ENCODE measurements at places on chromosomes 5 and 9. TPM values are rescaled to one million over a fixed set of nuclear protein-coding genes. Genes with fewer than 3 reads are reported as not detected.

Gene PRDM9
- polyA plus RNA-seq: not detected

DNA sequence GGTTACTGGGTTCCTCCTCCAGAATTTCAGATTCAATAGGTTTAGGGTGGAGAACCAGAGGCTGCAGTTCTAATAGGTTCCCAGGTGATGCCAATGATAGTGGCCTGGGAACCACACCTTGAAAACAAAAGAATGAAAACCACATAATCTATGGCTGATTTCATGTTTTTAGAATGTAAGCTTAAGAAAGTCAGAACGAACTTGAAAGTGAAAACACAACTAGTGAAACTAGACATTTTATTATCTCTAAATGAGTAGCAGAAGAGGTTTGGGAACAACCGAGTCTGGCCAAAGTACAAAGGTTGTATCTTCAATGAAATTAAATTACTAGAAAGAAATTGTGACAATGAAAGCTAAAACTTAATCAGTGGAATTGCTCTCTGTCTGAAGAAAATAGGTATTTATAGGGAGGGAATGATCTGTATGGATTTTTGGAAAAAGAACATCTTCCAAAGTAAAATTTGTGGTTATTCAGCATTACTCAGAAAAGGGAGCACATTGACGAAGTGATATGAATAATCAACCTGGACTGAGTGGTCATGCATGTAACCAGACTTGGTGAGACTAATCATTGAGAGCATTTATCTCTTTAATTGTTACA lies 24.9 kb upstream of the CEP120 start:
- no peak for DNase-seq

DNA sequence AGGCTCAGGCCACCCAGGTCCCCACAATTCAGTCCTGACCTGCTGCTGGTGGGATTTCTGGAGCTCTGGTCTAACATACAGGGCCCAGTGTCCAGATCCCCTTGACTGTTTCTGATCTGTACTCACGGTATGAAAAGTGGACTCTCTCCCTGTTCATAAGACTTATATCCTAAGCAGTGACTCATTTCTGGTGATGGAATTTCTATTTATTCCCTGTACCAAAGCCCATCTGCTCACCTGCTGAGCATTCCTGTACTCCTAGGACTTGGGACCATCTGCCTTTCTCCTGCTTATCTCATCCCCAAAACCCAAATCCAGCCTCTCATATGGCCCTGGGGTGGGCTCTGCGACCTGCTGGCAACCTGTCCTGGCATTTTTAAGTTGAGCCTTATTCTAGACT lies 86.6 kb downstream of the APBA1 start:
- no peak for DNase-seq

Gene PTGDS
- polyA plus RNA-seq: 9.6 TPM

DNA sequence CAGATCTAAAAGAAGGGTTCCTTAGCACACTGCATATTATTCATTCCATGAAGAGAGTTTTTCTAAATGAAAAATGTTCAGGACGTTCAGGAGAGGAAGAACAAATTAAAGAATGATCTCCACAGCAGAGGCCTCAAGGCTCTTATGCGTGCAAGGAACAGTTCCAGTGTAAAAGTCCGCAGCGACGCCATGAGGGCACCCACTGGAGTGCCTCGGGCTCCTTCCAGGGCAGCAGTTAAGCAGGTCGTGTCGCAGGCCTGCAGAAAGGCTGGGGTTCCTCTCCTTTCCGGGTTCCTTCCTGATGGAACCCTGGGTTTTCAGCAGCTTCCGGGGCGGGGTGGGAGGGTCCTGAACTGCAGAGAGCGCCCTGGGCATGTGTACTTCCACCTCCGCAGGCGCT lies 87.1 kb upstream of the SELENOP start:
- no peak for DNase-seq

Gene GCNT4
- 0.69 TPM for polyA plus RNA-seq

GRCh38 chr5:178524093-178524882 lies 65.9 kb downstream of the COL23A1 start:
- no peak for DNase-seq

GRCh38 chr5:36655161-36655560 lies 48.8 kb downstream of the SLC1A3 start:
- no peak for DNase-seq

Data from AG04450 (cell line).